HFFc6 (cell line): ENCODE measurements at places on chromosomes 1 and 21.

GRCh38 chr1:199336745-199337640 is 690.5 kb upstream of the NR5A2 start:
- DNase-seq: no peak

DNA sequence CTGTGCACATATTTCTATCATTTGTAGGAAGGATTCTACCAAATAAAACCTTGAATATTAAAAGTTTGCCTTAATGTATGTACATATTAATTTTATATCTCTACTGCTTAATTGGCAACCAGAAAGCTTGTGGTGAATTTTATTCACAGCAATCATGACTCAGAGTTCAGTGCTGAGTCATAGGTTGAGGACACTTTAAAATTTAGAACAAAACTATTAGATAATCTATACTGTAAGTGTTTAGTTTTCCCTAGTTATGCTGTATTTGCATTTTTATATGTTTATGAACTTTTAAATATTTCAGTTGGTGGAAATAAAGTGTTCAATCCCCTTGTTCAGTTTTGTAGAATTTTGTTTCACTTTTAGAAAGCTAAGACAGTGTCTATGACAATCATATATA is 841.5 kb downstream of the KCNT2 start:
- peak; percentile 34 for DNase-seq

GRCh38 chr21:36104317-36105300 is 30.3 kb upstream of the CBR3 start:
- DNase-seq: no peak

- no peak for DNase-seq
Measured at GRCh38 chr1:236835491-236835890, 40.4 kb downstream of the MTR start.

DNA sequence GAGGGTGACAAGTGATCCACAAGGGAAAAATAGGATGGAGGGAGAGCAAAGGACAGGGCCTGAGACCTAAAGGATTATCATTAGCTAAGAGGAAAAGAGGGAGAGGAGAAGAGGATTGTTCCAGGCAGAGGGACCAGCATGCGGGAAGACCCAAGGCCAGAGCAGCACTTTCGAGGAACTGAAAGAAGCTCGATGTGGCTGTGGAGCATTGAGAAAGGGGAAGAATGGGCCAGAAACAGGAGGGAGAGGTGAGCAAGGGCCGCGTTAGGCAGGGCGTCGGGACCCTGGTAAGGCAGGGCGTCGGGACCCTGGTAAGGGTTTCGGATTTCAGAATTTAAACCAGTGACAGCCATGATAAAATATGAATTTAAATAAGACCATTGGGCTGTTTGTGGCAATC is 22.8 kb upstream of the CSF1 start:
- DNase-seq: no peak

DNA sequence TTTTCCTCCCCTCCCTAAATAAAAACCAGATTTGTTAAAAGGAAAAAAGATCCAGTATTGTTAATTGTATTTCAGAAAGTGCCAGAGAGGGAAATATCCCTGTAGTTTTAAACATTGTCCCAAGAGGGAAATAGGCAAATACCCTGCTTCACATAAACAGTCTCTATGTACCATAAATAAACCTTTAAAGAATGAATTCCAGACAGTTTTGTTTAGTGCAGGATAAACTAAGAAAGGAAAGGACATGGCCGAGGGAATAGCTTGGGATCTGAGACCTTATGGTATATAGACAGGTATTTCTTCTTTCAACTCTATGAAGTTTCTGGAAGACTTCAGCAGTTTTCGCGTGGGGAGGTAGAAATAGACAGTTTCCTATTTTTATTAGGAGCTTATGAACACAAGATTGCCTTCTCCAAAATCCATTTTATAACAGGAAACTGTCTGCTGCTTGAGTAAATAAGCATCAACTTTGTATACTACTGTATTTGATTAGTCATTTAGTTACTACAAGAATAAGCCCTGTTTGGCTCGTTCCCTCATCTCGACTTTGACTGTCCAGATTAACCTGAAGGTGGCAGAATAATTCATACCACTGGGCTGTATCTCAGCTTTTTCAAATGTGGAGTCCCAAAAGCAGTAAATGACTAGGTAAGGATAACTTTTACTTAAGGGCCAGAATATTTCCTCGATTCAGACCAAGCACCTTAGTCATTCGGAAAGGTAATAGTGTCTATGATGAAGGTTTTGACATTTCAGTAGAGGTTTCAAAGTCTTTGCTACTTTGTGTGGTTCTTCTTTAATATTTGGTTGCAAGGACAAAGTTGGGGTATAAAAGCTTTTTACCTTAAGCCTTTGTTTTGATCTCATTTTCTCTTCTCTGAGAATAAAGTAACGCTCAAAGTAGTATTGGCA is 177.5 kb downstream of the VPS13D start:
- peak; percentile 75 for DNase-seq

DNA sequence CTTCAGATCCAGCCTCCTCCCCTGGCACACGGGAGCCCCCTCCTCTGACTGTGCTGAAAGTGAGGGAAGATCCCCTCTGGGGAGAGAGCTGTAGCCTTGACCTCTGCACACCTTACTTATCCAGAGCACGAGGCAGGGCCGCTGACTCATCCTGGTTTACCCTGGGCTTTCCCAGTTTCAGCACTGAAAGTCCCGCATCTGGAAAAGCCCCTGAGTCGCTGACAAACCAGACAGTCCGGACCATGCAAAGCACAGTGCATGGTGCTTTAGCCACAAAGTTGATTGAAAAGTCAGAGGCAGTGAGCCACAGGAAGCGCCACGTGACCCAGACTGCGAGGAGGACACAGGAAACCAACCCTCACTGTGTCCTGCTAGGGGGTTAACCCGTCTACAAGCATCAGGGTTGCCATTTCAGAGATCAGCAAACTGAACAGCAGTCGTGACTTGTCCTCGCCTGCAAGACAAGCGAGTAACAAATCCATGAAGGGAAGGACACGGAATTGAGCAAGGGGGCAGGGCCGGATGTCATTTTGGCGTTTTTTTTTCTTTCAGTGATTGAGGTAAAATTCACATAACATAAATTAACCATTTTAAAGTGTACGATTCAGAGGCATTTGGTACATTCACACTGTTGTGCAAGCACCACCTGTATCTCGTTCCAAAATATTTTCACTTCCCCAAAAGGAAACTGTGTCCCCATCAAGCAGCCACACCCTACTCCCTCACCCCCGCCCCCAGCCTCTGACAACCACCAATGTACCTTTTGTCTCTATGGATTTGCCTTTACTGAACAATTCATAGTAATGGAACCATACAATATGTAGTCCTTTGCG is 19.9 kb upstream of the IFNGR2 start:
- DNase-seq: peak; percentile 52

- no peak for DNase-seq
Measured at GRCh38 chr1:8814865-8815264, 2.6 kb downstream of the RERE start.

- no peak for DNase-seq
Measured at GRCh38 chr1:201406831-201407406, 7.8 kb upstream of the LAD1 start.

GRCh38 chr1:231387770-231388669 is 34.1 kb downstream of the EGLN1 start:
- peak; percentile 53 for DNase-seq

DNA sequence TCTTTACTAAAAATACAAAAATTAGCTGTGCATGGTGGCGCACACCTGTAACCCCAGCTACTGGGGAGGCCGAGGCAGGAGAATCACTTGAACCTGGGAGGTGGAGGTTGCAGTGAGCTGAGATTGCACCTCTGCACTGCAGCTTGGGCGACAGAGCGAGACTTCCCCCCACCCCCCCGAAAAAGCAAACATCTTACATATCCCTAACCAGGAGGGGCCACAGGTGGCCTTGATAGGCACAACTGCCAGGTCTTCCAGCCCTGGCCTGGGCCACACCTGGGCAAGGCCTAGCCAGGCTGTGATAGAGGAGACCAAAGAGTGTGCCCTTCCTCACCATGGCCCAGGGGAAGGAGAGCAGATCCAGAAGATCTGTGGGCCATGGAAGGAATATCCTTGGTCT is 28.6 kb upstream of the POU3F1 start:
- DNase-seq: no peak

- no peak for DNase-seq
Measured at GRCh38 chr1:198622001-198622400, 16.8 kb upstream of the PTPRC start.

GRCh38 chr1:202234331-202235002 is 40.9 kb downstream of the LGR6 start:
- peak; percentile 40 for DNase-seq

DNA sequence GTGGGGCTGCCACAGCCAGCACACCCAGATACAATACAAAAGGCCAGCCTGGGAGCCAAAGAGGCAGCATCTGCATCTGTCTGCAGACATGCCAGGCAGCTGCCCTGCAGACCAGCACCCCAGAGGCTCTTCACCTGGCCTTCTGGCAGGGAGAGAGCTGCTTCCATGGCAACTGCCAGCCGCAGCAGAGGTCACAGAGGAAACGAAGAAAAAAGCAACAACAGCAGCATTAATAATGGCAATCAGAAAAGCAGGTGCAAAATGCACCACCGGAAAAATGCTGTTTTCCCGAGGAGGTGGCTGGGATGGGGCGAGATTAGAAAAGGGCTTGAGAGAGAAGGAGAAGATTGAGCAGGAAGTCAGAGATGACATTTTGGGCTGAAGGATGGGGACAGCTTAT is 309.5 kb downstream of the PCP4 start:
- DNase-seq: no peak

DNA sequence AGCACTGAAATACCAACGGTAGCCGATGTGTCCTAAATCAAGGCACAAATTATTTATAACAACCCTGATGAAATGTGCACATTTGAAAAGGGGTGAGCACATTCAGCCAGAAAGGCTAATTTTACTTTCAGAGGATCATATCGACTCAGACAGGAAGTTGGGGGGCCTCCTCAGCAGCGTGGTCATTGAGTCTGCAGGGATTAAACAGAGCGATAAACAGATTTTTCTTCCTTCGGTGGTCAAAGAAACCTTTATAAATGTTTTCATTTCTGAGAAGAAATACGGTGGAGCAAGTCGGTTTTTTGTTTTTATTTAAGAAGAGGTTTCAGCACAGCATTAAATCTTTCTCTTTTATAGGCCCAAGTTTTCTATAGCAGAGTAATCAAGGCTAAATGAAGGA is 45.7 kb downstream of the PGM1 start:
- no peak for DNase-seq

DNA sequence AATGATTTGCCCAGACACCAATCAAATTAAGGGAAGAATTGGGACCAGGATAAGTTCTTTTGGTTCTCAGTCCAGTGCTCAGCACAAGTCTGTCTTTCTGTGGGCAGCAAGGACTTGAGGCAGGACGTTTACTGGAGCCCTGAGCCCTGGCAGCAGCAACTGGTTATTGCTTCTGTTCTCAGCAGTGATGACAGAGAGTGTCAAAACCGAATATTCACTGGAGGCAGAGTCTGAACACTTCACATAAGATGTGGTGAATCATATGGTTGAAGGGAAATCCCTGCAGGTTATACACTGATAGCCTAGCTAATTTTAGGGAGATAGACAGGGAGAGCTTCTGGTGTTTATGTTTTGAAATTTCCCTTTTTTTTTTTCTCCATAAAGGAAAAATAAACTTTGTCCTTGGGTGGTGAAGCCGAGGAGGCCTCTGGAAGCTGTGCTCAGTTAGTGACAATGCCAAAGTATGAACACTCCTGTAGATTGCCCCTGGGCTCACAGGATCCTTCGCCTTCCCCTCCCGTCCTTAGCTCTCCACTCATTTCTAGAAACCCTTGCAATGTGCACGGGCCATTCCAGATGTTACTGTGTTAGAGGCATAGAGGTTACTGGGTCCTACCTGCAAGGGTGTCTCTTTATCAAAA is 26.3 kb upstream of the TSPAN2 start:
- DNase-seq: no peak

DNA sequence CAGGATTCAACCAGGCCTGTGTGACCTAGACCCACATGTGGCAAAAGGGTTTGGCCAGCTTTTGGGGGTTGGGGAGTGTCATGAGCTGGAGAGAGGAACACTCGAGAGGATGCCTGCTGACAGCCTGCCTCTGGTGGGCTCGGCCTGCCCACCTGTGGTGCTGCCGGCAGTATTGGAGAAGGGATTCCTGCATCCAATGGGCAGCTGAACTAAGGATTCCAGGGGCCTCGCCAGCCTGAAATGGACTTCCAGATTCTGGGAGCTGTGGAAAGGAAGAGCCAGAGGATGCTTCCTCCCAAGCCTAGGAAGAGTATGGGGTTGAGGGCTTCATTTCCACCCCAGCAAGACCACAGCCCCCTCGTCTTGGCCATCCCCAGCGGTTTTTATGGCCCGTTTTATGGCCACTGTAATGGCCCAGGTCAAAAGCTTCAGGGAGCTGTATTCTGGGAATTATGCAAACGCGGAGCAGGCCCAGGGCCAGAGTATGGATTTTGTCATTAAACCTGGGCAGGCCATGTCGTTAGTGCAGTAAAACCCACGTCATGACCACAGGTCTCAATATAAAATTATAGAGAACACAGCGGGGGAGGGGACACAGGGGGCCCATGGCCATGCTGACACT is 63.6 kb downstream of the TMEM53 start:
- DNase-seq: no peak

GRCh38 chr21:27017246-27017645 is 50.4 kb upstream of the ADAMTS5 start:
- no peak for DNase-seq

DNA sequence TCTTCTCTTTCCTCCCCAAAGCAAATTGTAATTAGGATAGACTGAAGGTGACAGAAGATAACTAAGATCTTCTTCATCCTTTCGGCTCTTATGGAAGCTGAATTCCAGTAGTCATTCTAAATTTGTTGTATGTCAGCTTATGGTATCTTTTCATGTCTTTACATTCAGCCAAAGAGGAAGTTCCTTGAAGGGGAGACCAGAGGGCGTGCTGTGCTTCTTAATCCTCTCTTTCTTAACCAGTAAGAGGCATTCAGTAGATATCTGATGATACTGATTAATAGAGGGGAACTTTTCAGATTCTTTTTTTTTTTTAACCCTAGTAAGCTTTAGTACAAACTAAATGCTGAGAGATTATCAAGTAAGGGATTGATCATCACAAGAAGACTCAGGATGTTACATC is 102.3 kb downstream of the OSBPL9 start:
- no peak for DNase-seq

DNA sequence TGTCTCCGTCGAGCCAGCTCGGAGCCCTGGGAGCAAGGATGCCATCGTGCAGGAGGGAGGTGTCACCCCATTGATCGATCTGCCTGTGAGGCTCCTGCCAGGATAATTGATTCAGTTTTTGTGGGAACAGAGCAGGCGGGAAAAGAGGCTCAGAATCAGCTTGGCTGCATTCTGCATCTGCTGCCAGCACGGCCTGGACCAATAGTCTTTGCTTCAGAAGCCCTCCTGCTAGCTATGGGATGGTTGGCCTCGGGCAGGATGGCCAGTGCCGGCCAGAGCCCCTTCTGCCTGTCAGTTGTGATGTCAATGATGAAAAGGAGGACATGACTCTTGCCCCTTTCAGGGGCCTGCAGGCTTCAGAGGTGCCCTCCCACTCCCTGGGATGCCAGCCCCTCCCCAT is 39.6 kb downstream of the PTPRF start:
- no peak for DNase-seq
